ENCODE measurements at places on chromosomes 11 and 22.

DNA sequence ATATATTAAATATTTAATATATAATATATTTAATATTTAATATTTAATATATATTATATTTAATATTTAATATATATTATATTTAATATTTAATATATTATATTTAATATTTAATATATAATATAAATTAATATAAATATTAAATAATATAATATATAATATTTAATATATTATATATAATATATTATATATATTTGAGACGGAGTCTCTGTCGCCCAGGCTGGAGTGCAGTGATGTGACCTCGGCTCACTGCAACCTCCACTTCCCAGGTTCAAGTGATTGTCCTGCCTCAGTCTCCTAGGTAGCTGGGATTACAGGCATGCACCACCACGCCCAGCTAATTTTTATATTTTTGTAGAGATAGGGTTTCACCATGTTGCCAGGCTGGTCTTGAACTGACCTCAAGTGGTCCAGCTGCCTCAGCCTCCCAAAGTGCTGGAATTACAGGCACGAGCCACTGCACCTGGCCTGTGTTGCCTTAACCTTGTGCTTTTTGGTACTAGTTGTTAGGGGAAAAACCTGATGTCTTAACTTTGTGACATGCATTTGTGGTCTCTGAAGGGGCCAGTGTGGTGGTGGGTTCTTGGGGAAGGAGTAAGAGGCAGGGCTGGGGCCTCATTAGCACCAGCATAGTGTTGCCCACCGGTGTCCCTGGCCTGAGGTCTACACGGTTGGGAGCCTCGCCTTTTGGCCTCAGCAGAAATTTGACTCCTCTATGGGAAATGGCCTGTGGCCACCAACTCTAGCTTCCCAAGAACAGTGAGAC lies 16.6 kb downstream of the SEC14L3 start:
- DNase-seq: no peak

DNA sequence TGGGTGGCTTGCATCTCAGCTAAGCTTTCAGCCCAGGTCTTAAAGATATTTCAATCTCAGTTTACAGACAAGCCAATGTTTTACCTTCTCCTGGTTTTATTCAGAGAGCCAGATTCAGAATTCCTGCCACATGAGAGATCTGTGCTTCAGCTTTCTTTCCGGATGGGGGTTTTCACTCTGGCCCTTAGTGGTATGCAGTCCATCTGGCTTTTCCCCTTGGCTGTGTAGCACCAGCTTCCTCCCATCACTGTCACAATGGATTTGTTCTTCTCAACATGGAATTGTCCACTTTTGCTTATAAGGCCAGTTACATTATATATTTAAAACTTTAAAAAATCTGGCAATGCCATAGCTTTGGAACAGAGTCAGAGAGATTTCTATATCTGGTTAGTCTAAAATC lies 303.9 kb downstream of the ETS1 start:
- no peak for DNase-seq

GRCh38 chr11:46444305-46444704 lies 52.7 kb upstream of the CHRM4 start:
- no peak for DNase-seq

GRCh38 chr11:35998634-35999033 lies 54.8 kb downstream of the LDLRAD3 start:
- DNase-seq: no peak

- DNase-seq: no peak
Observed at GRCh38 chr11:100719809-100720221, 32.7 kb downstream of the ARHGAP42 start.

GRCh38 chr22:17597217-17597616 lies 31.3 kb downstream of the ATP6V1E1 start:
- no peak for DNase-seq

- no peak for DNase-seq
Observed at GRCh38 chr22:20523086-20523983, 15.9 kb downstream of the MED15 start.

- no peak for DNase-seq
Observed at GRCh38 chr22:49642331-49642730, 185.3 kb downstream of the BRD1 start.

- no peak for DNase-seq
Observed at GRCh38 chr11:15649371-15650104, 534.8 kb downstream of the INSC start.
